ENCODE measurements at places on chromosomes 4 and X.
A peak's percentile ranks its signal among the peaks of the same experiment; 100 is the strongest.

GRCh38 chr4:67055319-67055718 is 490.0 kb downstream of the CENPC start:
- no peak for DNase-seq

DNA sequence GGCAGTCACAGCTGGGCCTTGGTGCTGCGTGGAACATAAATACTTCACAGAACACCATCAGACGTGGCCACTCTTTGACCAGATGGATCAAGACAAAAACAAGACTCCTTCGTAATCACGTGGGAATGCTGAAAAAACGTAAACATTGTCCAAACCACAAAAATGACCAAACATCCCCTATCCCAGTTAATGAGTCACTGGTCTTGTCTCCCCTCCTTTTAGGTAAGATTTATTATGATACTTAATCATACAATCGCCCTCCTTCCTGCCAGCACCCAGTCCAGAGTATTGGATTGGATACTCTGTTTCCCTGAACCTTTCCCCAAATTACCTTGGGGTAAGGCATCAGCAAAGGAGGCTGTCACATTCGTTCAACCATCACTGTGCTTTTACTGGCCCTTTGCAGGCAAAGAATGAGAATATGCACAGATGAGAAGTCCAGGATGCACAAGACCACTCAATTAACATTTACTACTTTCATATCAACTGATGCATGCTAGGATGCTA is 601 bp upstream of the TCEANC start:
- DNase-seq, result no peak

- no peak for DNase-seq
These were observed 144.2 kb upstream of the WDR1 start for GRCh38 chr4:10260777-10261176.

- DNase-seq, result peak; percentile 24
These were observed 114.4 kb downstream of the GLRA3 start for GRCh38 chr4:174714393-174715211.

DNA sequence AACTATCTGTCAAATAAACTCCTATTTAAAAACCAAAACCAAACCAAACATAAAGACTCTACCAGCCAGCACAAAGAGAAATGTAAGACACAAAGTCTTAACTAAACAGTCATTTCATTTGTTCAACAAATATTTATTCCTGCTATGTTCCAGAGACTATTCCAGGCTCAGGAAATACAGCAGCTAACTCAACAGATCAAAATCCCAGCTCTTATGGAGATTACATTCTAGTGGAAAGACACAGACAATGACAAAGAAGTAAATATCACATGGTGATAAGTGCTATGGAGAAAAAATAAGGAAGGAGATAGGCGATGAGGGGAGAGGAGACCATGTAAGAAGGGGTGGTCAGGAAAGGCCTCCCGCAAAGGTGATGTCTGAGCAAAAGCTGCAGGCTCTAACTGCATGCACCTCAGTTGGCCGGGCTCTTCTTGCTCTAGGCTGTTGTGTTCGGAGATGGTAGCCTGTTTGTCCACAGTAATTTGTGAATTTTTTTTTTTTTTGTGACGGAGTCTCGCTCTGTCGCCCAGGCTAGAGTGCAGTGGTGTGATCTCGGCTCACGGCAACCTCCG is 15.1 kb downstream of the PPEF1 start:
- DNase-seq, result no peak

Data from germinal center (tissue), 1 donor.